Esophagus squamous epithelium (tissue), 5 donors: ENCODE measurements at places on chromosomes 7 and 10. TPM values are rescaled to one million over a fixed set of nuclear protein-coding genes. Genes with fewer than 3 reads are reported as not detected.

Gene CTAGE8
- 4.5 TPM for total RNA-seq

Gene MORN4
- total RNA-seq = 1.7 TPM

Gene BAIAP2L1
- 29.3 TPM for total RNA-seq

Gene DDX56
- total RNA-seq = 42.6 TPM

Gene LAMTOR4
- total RNA-seq = 91.5 TPM

Gene VAX1
- not detected for total RNA-seq

Gene EBLN1
- total RNA-seq = not detected

Gene RSPH10B2
- total RNA-seq = not detected

Gene SLC29A4
- 0.57 TPM for total RNA-seq

Gene SH3PXD2A
- total RNA-seq = 28.7 TPM

Gene LLCFC1
- not detected for total RNA-seq

Gene NYAP1
- not detected for total RNA-seq

Gene ASAH2
- total RNA-seq = 0.32 TPM

Gene LMOD2
- not detected for total RNA-seq

Gene GIMAP7
- 0.64 TPM for total RNA-seq

Gene NOS3
- 3.2 TPM for total RNA-seq

Gene PVRIG
- total RNA-seq = 0.99 TPM

Gene KCP
- 0.47 TPM for total RNA-seq

Gene DNAAF5
- total RNA-seq = 30.1 TPM

Gene PLPP4
- not detected for total RNA-seq

Gene CAPZA2
- 99.5 TPM for total RNA-seq

Gene SFXN2
- 4.6 TPM for total RNA-seq

Gene MMRN2
- total RNA-seq = 7.1 TPM

Gene IL15RA
- 7.5 TPM for total RNA-seq

Gene PROSER2
- total RNA-seq = 9.2 TPM

Gene TMEM196
- not detected for total RNA-seq

Gene SPDYE17
- not detected for total RNA-seq

Gene AEBP1
- total RNA-seq = 4.6 TPM

Gene OR2A12
- not detected for total RNA-seq

Gene C10orf67
- total RNA-seq = 0.27 TPM

Gene SAMD9
- 86.3 TPM for total RNA-seq

Gene DENND2A
- 2.7 TPM for total RNA-seq

Gene CTBP2
- 55.9 TPM for total RNA-seq

Gene FMC1
- 0.91 TPM for total RNA-seq

Gene FOXI2
- 0.12 TPM for total RNA-seq

Gene MOGAT3
- total RNA-seq = not detected

Gene HHEX
- 3.2 TPM for total RNA-seq

Gene OR2A5
- not detected for total RNA-seq

Gene GBF1
- 39.0 TPM for total RNA-seq

Gene GOLGA7B
- 1.7 TPM for total RNA-seq
